Osteocyte (in vitro differentiated cells): ENCODE measurements at places on chromosomes 4 and X. TPM values are rescaled to one million over a fixed set of nuclear protein-coding genes. Genes with fewer than 3 reads are reported as not detected.
A peak's percentile ranks its signal among the peaks of the same experiment; 100 is the strongest.

GRCh38 chr4:168666531-168666930 is 169.7 kb downstream of the PALLD start:
- no peak for DNase-seq
- H3K4me1 ChIP-seq = peaks cover 72% of the 10 kb centered on the region
- no peaks in the 10 kb centered on the region for H3K27me3 ChIP-seq

The TLR6 gene
- 2.5 TPM in 2 replicates for total RNA-seq

The ASMT gene
- total RNA-seq = not detected in 2 replicates

The SH2D1A gene
- 0.21 TPM in 1 of 2 replicates, not detected in the other for total RNA-seq

DNA sequence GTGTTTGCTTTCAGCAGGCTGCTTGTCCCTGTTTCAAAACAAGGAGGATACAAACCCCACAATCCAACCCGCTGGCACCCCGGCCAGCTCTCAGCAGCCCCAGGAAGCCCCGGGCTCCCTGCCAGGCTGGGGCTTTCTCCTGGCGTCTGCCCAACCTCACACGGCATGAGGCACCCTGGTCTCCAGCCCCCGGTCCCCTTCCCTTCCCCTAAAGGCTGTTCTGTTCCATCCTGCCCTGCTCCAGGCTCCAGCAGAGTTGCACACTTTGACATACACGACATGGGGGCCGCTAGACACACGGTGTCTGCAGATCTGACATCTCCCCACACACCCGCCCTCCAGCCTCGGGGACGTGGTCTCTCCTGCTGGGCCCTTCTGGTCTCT is 107.7 kb upstream of the ADRA2C start:
- H3K36me3 ChIP-seq = no peaks in the 10 kb centered on the region
- H3K27me3 ChIP-seq = peaks cover 33% of the 10 kb centered on the region
- no peaks in the 10 kb centered on the region for H3K4me1 ChIP-seq
- no peak for DNase-seq

GRCh38 chrX:117607561-117607960 is 509.0 kb downstream of the KLHL13 start:
- H3K36me3 ChIP-seq = no peaks in the 10 kb centered on the region
- DNase-seq = no peak
- H3K4me3 ChIP-seq = no peak overlapping the region
- H3K27me3 ChIP-seq = no peaks in the 10 kb centered on the region
- H3K27ac ChIP-seq = no peak overlapping the region

- no peak overlapping the region for H3K4me3 ChIP-seq
- H3K36me3 ChIP-seq = no peaks in the 10 kb centered on the region
- no peak for DNase-seq
- H3K4me1 ChIP-seq = no peaks in the 10 kb centered on the region
- no peak overlapping the region for H3K27ac ChIP-seq
Observed at GRCh38 chrX:38437093-38437492, 84.7 kb downstream of the OTC start.

- H3K4me1 ChIP-seq = no peaks in the 10 kb centered on the region
- no peaks in the 10 kb centered on the region for H3K36me3 ChIP-seq
Observed at GRCh38 chr4:167176723-167177367, 57.4 kb downstream of the SPOCK3 start.

The CYLC1 gene
- not detected in 2 replicates for total RNA-seq

- H3K27me3 ChIP-seq = no peaks in the 10 kb centered on the region
- no peak overlapping the region for H3K27ac ChIP-seq
- H3K36me3 ChIP-seq = no peaks in the 10 kb centered on the region
- no peak overlapping the region for H3K4me3 ChIP-seq
- DNase-seq = no peak
Observed at GRCh38 chrX:40576291-40576690, 4.5 kb upstream of the ATP6AP2 start.

GRCh38 chr4:92307866-92308265 is 4.1 kb downstream of the GRID2 start:
- H3K36me3 ChIP-seq = no peaks in the 10 kb centered on the region
- H3K4me3 ChIP-seq = no peak overlapping the region
- DNase-seq = no peak
- H3K27me3 ChIP-seq = peaks cover 75% of the 10 kb centered on the region
- H3K4me1 ChIP-seq = peaks cover 26% of the 10 kb centered on the region

DNA sequence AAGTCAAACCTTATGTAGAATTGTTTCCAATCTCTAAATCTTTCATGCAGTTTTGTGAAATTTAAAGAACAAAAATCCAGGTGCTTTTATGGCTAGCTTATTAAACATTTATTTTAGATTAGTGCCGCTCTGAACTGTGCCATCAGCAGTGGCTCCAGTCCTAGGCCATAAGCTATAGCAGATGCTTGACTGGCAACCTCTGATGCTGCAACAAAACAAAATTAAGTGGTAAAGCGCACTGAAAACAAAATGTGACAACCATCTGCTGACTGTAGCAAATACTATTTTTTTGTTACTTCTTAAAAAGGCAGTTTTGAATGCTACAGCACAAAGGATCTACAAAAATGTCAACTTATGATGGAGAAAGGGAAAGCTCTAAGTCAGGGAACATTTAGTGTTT is 237.4 kb downstream of the DCLK2 start:
- H3K4me3 ChIP-seq = no peak overlapping the region
- peaks cover 17% of the 10 kb centered on the region for H3K4me1 ChIP-seq
- H3K36me3 ChIP-seq = peaks cover 9% of the 10 kb centered on the region

The CPLX1 gene
- not detected in 2 replicates for total RNA-seq

The PRDM5 gene
- 9.4 and 10.2 TPM in 2 replicates for total RNA-seq

The HPSE gene
- 4.9 and 6.1 TPM in 2 replicates for total RNA-seq

The PAK3 gene
- total RNA-seq = not detected in 2 replicates

DNA sequence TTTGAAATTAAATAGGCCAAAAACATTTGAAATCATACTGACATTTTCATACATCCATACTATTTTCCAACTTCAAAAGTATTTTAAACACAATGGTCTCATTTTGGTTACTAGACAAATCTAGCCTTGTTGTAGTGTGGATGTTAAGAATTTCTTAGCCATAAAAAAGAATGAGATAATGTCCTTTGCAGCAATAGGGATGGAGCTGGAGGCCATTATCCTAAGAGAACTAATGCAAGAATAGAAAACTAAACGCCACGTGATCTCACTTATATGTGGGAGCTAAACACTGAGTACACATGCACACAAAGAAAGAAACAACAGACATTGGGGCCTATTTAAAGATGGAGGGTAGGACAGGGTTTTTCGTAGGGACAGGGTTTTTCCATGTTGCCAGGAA is 153.8 kb downstream of the CCSER1 start:
- no peak for DNase-seq
- H3K4me1 ChIP-seq = no peaks in the 10 kb centered on the region
- no peak overlapping the region for H3K4me3 ChIP-seq
- no peak overlapping the region for H3K27ac ChIP-seq
- peaks cover 12% of the 10 kb centered on the region for H3K27me3 ChIP-seq

The CFP gene
- 0.57 and 0.97 TPM in 2 replicates for total RNA-seq

- no peaks in the 10 kb centered on the region for H3K4me1 ChIP-seq
- no peak for DNase-seq
- no peaks in the 10 kb centered on the region for H3K36me3 ChIP-seq
- peaks cover 35% of the 10 kb centered on the region for H3K27me3 ChIP-seq
- H3K27ac ChIP-seq = no peak overlapping the region
- no peak overlapping the region for H3K4me3 ChIP-seq
Observed at GRCh38 chr4:152709675-152710438, 30.1 kb upstream of the TMEM154 start.

- H3K4me1 ChIP-seq = no peaks in the 10 kb centered on the region
- no peak for DNase-seq
- no peaks in the 10 kb centered on the region for H3K36me3 ChIP-seq
- H3K4me3 ChIP-seq = no peak overlapping the region
Observed at GRCh38 chr4:154502111-154502510, 10.5 kb upstream of the DCHS2 start.

GRCh38 chr4:141432000-141432712 is 204.2 kb upstream of the IL15 start:
- DNase-seq = no peak
- H3K36me3 ChIP-seq = no peaks in the 10 kb centered on the region
- no peaks in the 10 kb centered on the region for H3K27me3 ChIP-seq
- H3K4me3 ChIP-seq = no peak overlapping the region
- H3K27ac ChIP-seq = no peak overlapping the region

GRCh38 chrX:12984603-12985319 is 9.9 kb downstream of the TMSB4X start:
- H3K4me1 ChIP-seq = peaks cover 32% of the 10 kb centered on the region
- H3K4me3 ChIP-seq = no peak overlapping the region
- peak overlapping the region; percentile 66 for H3K27ac ChIP-seq
- DNase-seq = no peak

The PNMA6F gene
- not detected in 2 replicates for total RNA-seq

The LPAR4 gene
- 2.4 and 2.6 TPM in 2 replicates for total RNA-seq

DNA sequence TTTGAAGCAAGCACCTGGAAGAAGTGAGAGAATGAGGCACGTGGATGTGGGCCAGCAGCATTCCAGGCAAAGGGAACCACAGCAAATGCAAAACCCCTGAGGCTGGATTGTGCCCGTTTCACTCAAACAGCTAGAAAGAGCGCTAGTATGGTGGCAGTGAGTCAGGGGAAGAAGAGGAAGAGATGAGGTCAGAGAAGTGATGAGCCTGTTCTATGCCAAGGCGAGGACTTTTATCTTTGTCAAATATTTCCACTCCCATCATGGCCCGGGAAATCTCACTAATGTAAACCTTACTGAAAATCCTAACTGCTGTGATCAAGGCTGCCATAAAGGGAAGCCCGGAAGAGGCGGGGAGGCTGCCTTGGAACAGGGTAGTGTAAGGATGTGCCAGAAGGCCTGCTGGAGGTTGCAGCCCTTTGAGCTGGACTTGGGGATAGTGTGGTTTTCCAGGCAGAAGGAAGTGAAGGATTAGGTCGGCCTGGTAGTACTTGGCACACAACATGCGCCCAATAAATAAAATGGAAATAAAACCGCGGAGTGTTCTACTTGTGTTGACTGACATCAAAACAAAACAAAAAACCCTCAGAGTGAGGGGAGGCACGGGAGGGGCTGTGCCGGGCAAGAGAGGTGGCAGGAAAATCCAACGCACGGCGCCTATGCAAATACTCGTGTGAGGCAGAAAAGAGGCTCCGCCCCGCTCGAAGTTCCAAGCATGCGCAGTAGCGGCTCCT is 1.2 kb upstream of the CDK16 start:
- peaks cover 35% of the 10 kb centered on the region for H3K36me3 ChIP-seq
- no peak for DNase-seq
- no peaks in the 10 kb centered on the region for H3K27me3 ChIP-seq

GRCh38 chr4:88037447-88037846 is 30.0 kb downstream of the PKD2 start:
- no peak overlapping the region for H3K4me3 ChIP-seq
- H3K36me3 ChIP-seq = peaks cover 36% of the 10 kb centered on the region
- no peaks in the 10 kb centered on the region for H3K27me3 ChIP-seq
- no peak for DNase-seq
- H3K4me1 ChIP-seq = no peaks in the 10 kb centered on the region
- H3K27ac ChIP-seq = no peak overlapping the region
